ENCODE measurements at places on chromosomes 6 and 20. TPM values are rescaled to one million over a fixed set of nuclear protein-coding genes. Genes with fewer than 3 reads are reported as not detected.

DNA sequence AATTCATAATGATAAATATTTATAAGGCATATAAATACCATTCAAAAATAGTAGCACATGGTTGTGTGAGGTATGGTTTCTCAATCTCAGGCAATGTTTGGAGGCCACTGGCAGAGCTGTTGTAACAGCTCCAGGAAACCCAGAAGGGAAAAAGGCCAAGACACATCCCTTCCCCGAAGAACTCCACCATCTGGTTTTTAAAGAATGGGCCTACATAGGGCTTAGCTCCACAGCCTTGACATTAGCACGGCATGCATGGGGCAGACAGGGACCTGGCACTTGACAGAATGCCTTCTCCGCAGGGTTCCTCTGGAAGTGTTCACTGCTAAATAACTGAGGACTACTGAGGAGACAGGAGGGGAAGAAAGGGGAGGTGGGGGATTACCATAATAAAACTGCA lies 16.1 kb upstream of the FOXO3 start:
- H3K4me1 ChIP-seq, result peaks cover 19% of the 10 kb centered on the region
- H3K27me3 ChIP-seq, result peaks cover 15% of the 10 kb centered on the region
- no peak overlapping the region for H3K27ac ChIP-seq
- H3K4me3 ChIP-seq, result no peak overlapping the region

DNA sequence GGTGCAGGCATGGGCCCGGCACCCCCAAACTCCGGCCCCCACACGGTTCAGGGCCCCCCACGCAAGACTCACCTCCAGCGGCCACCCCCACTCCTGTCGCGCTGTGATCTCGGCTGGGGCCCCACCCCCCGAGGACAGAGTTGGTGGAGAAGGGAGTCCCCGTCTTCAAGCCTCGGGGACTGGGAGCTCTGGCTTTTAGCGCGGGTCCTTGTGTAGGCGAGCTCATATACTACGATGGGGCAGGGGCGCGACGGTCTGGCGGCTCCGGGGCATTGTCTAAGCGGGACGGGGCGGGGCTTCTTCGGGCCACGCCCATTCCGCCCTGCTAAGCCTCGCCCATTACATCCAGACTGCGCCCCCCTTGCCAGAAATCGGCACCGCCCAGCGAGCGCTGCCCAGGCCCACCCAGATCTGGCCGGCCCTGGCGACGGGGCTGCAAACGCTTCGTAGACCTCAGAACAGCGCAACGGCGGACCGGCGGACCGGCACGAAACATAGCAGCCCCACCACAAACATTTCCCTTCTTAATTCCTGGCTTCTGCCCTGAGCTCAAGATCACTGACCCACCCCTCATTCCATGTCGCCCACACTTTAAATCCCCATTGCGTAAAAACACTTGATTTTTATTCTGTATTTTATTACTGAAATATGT lies 1.0 kb upstream of the DDAH2 start:
- peak overlapping the region; percentile 80 for H3K27ac ChIP-seq
- peak; percentile 80 for DNase-seq
- H3K4me3 ChIP-seq, result peak overlapping the region; percentile 86
- H3K36me3 ChIP-seq, result peaks cover 47% of the 10 kb centered on the region
- H3K4me1 ChIP-seq, result peaks cover 66% of the 10 kb centered on the region

GRCh38 chr6:38413102-38413800 lies 226.5 kb downstream of the BTBD9 start:
- no peaks in the 10 kb centered on the region for H3K4me1 ChIP-seq
- no peak for DNase-seq
- H3K27me3 ChIP-seq, result no peaks in the 10 kb centered on the region

GRCh38 chr6:168609026-168609685 lies 168.2 kb downstream of the SMOC2 start:
- DNase-seq, result no peak
- no peaks in the 10 kb centered on the region for H3K27me3 ChIP-seq
- H3K27ac ChIP-seq, result no peak overlapping the region
- H3K36me3 ChIP-seq, result no peaks in the 10 kb centered on the region

GRCh38 chr20:18004384-18005031 lies 35.7 kb downstream of the MGME1 start:
- no peaks in the 10 kb centered on the region for H3K4me1 ChIP-seq
- no peak for DNase-seq
- H3K36me3 ChIP-seq, result no peaks in the 10 kb centered on the region
- H3K27me3 ChIP-seq, result peaks cover 2% of the 10 kb centered on the region
- H3K27ac ChIP-seq, result no peak overlapping the region
- no peak overlapping the region for H3K4me3 ChIP-seq

DNA sequence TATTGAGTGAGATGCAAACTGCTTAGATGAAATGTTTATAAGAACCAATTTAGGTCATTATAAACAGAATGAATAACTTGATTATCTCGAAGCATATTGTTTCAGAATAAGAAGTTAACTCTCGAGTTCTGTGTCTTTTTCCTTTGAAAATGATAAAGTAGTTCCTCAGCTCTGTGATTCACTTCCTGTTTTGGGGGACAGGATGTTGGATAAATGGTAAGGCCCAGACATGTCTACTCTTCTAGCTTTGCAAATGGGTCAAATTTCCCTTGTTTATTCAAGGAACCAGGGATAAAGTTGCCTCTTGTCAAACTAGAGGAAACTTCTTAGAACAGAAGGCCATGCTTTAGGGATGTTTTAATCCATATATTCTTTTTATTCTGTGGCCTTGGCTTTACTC lies 246.9 kb downstream of the SOX4 start:
- no peak for DNase-seq
- H3K27me3 ChIP-seq, result no peaks in the 10 kb centered on the region
- H3K36me3 ChIP-seq, result no peaks in the 10 kb centered on the region
- no peak overlapping the region for H3K27ac ChIP-seq
- no peak overlapping the region for H3K4me3 ChIP-seq

The LY6G5C gene
- 2.6 TPM for total RNA-seq

The AURKA gene
- 107 TPM for total RNA-seq

The RALGAPB gene
- 32.2 TPM for total RNA-seq

Measured in activated CD8-positive, alpha-beta memory T cell treated with anti-CD3 and anti-CD28 coated beads, Interleukin-2, amount 10 ng/mL, durations not matched to agents 7 days and 5 days (primary cell).